ENCODE measurements at places on chromosomes 1 and 21.
A peak's percentile ranks its signal among the peaks of the same experiment; 100 is the strongest.

DNA sequence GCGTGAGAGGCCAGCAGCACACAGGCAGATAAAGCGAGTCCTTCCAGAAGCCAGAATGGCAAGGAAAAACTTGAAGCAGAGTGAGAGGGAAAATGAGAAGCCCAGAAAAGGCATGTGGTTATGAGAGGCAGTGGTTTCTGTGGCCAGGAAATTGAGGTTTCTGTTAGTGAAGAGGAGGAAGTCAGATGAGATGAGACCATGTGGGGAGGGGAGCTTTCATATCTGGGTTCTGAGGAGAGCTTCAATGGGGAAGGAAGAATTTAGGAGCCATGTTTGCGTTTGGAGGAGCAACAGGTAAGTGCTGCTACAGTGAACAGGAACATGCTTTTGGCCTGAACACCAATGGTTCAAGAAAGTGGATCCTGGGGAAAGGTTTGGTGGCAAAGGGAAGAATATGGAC, 6.1 kb upstream of the CD1A start:
- no peak for DNase-seq

DNA sequence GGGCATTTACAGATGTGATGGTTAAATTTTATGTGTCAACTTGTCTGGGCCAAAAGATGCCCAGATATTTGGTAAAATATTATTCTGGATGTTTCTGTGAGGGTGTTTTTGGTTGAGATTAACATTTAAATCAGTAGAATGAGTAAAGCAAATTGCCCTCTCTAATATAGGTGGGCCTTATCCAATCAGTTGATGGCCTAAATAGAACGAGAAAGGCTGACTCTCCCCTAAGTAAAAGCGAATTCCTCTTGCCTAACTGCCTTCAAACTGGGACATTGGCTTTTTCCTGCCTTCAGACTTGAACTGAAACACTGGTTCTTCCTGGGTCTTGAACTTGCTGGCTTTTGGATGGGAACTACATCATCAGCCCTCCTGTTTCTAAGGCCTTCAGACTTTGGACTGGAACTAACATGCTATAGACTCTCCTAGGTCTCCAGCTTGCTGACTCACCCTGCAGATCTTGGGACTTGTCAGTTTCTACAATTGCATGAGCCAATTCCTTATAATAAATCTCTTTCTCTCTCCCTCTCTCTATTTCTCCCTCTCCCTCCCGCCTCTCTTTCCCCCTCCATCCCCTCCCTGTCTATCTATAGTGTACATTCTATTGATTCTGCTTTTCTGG, 10.2 kb upstream of the NAV1 start:
- DNase-seq: no peak

DNA sequence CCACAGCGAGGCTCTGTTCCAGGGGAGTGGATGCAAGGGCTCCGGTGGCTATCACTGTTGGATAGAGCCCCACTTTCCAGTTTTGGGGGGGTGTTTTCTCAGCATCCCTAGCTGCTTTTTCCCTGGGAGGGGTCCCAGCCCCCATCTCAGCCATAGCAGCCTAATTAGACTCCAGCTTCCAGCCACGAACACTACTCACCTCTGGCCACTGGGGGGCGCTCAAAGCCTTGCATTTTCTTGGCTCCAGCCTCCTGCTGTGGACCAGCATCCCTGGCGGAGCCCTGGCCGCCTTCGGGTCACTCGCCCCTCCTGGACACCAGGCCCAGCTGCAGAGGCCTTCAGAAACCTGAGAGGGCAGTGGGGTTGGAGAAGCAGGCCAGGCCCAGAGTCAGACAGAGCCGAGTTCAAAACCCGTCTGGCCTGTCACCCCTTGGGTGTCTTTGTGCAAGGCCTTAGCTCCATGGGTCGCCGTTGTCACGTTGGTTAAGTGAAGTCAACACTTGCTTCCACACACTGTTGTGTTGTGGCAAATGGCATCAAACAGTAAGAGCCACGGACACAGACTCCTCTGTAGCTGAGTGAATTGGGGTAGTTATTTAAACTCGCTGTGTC, 93.5 kb upstream of the ACTL8 start:
- peak; percentile 9 for DNase-seq

DNA sequence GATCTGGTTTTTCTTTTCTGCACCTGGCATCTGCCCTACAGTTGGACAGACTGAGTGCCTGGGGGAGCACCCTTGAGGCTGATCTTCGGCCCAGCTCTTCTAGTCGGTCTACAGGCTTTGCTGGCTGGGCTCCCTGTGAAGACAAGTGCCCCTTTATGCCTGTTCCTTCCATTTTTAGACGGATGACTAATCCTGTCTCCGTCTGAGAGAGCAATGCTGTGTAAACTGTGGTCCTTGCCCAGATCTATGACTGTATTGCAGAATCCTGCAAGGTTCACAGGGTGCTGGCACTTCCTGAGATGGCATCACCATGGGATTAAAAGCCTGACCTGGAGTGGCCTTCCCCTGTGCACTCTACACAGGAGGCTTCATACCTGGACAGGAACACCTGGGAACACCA, 47.6 kb upstream of the SAMD13 start:
- DNase-seq: no peak

GRCh38 chr21:32753818-32754585, 17.6 kb downstream of the PAXBP1 start:
- no peak for DNase-seq

DNA sequence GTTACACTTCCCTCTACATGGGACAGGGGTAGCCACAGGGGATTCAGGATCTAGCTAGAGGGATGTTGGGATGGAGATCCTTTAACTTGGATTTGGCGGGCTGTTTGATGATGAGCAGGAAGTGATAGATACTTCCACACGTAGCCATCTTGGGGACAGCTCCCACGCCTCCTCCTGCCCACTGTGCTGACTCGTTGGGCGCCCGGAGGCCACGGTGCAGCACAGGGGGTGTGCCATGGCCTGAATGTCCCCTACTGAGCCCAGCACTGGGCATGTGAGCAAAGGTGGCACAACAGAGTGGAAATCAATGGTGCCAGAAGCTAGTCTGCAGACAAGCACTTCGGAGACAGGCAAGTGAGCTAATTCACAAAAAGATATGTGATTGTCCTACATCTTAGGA, 31.6 kb upstream of the CCSAP start:
- no peak for DNase-seq

DNA sequence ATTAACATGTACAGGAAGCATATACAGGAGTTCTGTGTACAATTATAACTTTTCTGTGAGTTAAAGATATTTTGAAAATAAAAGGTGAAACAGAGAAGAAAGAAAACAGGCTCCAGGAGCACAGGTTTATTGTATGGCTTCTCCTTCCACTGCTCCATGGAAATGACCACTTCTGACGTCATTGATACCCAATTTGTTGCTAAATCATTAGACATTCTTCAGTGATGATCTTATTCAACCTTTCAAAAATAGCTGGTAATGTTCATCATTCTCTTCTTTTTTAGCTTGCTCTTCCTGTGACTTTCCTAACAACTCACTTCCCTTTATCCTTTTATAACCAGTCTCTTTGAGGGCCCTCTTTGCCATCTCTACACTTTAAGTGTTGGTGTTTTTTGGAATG, 77.8 kb downstream of the KCNK2 start:
- DNase-seq: no peak

DNA sequence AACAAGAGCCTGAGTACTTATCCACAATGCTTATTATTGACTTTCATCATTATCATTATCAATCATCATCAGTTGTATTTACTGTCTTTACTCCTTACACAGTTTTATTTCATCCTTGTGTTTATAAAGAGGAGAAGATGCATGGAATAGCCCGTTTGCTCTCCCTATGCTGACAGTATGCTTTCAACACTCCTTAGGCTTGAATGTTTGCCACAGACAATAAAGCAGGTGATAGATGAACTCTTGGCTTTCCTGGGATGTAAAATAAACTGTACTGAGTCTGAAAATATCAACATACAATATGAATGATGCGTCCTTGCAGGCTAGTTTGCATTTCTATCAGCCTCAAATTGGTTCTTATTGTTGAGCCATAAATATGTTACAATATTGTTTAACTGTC, 891.8 kb upstream of the NCAM2 start:
- DNase-seq: no peak

GRCh38 chr1:181514298-181515290, 31.3 kb downstream of the CACNA1E start:
- DNase-seq: no peak

GRCh38 chr1:241531195-241532161, 700 bp upstream of the KMO start:
- DNase-seq: peak; percentile 87

DNA sequence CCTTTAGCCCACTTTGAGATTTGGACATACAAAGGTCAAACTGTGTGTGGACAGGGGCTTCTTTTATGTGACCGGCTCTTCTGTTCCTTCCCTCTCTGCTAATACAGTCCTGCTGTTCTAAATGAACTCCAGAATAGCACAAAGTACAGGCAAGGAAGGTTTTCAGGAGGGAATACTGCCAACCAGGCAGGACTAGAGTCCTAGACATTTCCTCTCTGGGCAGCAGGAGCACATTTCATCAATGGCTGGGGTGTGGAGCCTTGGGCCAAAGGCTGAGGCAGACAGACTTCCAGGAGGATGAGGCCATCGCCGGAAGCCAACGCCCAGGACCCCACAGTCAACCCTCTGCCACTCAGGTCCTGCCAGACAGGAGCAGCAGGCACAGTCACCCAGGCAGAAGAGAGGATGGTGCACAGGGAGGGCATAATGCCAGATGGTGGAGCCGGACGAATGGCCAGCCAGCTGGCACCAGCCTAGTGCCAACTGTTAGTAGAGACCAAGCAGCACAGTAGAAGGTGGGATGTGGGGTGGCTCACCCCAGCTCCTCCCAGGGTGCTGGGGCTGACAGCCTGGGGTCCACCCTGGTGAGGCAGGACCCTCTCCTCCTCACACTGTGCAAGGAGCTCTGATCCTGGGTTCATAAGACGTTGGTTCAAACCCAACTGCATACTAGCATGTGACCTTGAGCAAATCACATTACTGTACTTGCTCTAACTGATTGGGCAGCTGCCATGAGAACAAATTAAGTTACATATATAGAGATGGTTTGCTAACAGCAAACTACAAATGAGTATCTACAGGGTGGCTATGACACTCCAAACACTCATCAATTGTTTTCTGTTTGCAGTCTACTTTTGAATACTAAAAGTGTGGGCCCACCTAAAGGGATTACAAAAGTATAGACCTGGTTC, 410.7 kb downstream of the SIPA1L2 start:
- DNase-seq: peak; percentile 21

DNA sequence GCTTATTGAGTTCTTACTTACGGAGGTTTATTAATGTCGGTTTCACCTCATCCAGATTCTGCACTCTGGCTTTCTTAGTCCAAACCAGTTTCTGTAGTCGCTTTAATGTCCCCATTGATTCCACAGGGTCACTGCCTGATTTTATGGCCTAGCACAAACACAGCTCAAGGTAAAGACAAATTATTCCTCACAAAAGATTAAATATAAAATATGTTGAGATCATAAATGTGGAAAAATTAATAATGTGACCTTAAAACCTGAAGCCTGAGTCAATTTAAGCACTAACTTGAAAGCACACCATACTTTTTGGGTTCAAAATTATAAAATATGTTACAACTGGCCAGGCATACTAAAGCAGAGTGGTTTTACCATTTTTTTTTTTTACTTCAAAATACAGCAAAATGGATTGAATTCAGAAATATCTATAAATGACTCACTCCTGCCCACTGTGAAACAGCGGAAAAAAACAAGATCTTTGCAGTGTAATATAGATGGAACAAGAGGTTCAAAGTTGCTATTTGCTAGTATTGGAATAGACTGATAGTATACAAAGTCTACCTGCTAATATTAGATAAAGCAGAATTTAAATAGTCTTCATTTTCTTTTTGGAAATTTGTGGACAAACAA, 37.6 kb upstream of the SAMSN1 start:
- DNase-seq: no peak

GRCh38 chr21:30984889-30985288, 53.4 kb downstream of the KRTAP19-8 start:
- DNase-seq: no peak
